ENCODE measurements at places on chromosomes 16 and 17. TPM values are rescaled to one million over a fixed set of nuclear protein-coding genes. Genes with fewer than 3 reads are reported as not detected.

DNA sequence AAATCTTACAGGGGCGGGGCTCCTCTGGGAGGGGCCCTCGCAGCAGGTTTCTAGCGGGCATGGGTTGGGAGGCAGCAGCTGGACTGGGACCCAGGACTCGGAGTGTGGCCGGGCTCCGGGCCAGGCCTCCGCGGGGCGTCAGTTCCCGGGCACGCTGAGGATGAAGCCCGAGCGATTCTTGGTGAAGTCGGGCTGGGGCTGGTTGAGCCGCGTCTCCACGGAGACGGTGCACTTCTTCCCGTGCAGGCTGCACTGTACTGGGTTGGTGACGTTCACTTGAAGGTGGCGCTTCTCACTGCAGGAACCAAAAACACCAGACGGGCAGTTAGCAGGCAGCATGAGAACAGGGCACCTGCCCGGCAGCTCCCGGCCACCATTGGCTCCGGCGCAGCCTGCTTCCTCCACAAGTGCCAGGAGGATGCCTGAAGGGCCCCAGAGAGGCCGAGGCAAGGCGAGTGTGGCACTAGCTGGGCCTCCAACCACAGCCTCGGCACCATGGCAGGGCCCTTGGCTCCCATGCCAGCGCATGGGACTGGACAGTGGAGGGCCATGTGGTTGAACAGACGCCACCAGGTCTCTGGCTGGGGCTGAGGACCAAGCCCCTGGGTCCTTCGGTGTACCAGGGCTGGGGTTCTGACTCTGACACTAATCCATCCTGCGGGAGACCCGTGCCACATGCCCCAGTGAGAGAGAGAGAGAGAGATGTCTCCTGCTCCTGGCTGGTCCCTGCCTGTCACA, 8.0 kb downstream of the CDK5R1 start:
- DNase-seq: no peak

- no peak for DNase-seq
Observed at GRCh38 chr16:59411961-59412841, 678.1 kb upstream of the GOT2 start.

DNA sequence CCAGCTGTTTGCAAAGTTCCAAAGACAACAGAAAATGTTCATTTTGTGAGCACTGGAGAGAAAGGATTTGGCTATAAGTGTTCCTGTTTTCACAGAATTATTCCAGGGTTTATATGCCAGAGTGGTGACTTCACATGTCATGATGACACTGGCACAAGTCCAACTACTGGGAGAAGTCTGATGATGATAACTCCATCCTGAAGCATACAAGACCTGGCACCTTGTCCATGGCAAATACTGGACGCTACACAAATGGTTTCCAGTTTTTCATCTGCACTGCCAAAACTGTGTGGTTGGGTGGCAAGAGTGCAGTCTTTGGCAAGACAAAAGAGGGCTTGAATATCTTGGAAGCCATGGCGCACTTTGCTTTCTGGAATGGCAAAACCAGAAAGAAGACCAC, 385.0 kb downstream of the CDH11 start:
- no peak for DNase-seq

DNA sequence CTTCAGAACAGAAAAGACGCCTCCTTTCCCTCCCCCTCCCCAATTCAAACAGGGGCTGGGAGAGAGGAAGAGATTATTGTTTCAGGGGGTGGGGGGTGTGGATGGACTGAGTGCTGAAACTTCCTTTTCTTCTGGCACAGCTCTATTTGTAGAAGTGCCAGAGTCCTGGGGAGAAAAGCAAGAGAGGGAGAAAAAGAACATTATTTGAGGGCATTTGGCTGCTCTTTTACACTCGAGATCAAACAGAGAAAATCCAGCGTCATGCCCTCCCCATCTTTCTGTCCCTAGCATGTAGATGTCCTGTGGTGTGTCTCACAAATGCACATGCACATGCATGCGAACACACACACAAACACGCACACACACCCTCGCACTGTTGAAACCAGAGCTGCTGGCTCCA, 13.0 kb downstream of the ARL4D start:
- DNase-seq: no peak

GRCh38 chr17:58326609-58327362, 1.8 kb downstream of the TSPOAP1 start:
- DNase-seq: no peak

- no peak for DNase-seq
Observed at GRCh38 chr17:34532281-34533065, 46.9 kb upstream of the TMEM132E start.

- DNase-seq: no peak
Observed at GRCh38 chr17:7097940-7098339, 16.7 kb downstream of the ASGR2 start.

- no peak for DNase-seq
Observed at GRCh38 chr16:66483689-66484452, 56.8 kb downstream of the BEAN1 start.

DNA sequence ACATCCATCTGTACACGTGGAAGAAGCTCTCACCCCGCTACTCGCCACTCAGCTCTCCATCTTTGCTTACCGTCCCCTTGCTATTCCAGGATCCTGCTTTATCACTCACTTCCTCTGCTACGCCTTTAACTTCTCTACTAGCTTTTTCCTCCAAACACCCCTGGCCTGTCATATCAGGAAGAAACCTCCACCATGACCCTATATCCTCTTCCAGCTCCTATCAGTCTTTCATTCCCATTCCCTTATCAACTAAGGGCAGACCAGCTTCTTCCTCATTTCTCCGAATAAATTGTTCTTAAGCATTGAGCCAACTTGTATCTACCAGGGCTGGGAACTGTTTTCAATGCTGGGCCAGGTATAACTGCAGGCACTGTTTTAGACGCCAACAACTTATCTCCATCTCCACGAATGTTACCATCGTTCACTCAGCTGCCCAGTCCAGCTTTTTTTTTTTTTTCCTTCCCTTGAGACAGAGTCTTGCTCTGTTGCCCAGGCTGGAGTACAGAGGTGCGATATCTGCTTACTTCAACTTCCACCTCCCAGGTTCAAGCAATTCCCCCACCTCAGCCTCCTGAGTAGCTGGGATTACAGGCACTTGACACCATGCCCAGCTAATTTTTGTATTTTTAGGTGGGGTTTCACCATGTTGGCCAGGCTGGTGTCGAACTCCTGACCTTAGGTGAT, 4.3 kb downstream of the IQCK start:
- DNase-seq: no peak

GRCh38 chr16:81292936-81293335, 21.8 kb upstream of the GAN start:
- no peak for DNase-seq

- no peak for DNase-seq
Observed at GRCh38 chr17:17504341-17505140, 8.3 kb upstream of the RASD1 start.

DNA sequence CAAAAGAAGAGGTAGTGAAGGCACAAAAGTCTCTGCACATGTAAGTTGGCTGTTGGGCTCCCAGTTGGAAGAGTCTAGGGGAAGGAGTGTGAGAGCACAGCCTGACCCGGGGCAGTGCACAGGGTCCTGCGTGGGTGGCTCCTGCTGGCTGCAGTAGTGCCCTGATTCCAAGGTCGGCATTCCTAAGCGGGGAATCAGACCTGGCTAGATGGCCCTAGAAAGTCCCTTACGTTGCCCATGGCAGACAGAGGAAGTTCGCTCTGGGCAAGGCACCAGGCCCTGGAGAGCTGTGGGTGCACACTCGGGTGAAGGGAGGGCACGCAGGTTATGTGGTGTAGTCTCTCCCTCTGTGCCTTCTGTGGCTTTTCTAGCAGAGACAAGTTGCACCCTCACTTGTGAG, 22.8 kb upstream of the SLC5A11 start:
- no peak for DNase-seq

- DNase-seq: no peak
Observed at GRCh38 chr17:40483679-40484078, 17.7 kb downstream of the TNS4 start.

DNA sequence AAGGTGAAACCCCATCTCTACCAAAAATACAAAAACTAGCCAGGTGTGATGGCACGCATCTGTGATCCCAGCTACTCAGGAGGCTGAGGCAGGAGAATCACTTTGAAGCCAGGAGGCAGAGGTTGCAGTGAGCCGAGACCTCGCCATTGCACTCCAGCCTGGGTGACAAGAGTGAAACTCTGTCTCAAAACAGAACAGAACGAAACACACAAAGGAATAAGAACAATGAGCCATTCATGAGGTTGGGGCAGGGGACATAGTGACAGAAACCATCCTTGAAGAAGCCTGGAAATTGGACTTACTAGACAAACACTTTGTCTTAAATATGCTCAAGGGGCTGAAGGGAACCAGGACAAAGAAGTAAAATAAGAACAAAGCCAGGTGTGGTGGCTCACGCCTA, 39.4 kb downstream of the WDR45B start:
- DNase-seq: no peak

- DNase-seq: no peak
Observed at GRCh38 chr17:27553019-27553511, 77.9 kb upstream of the LGALS9 start.

DNA sequence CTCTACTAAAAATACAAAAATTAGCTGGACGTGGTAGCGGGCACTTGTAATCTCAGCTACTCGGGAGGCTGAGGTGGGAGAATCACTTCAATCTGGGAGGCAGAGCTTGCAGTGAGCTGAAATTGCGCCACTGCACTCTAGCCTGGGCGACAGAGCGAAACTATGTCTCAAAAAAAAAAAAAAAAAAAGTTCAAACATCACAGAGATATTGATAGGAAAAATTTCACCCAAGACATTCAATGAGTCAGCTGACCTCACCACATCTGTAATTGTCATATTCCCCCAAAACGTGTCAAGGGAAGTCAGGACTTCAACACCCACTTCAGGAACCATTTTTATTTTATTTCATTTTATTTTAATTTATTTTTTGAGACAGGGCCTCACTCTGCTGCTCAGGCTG, 8.0 kb upstream of the PRSS27 start:
- no peak for DNase-seq

The KRT27 gene
- not detected for total RNA-seq

The TBC1D3I gene
- total RNA-seq: not detected

The ALKBH5 gene
- 103 TPM for total RNA-seq

The SENP3 gene
- total RNA-seq: 109 TPM

The PRKCB gene
- 6.0 TPM for total RNA-seq

The CLEC10A gene
- not detected for total RNA-seq

The ZNF750 gene
- 0.55 TPM for total RNA-seq

The SLC9A5 gene
- 0.07 TPM for total RNA-seq
